Neural crest cell (in vitro differentiated cells): ENCODE measurements at places on chromosomes 2 and 18.
A peak's percentile ranks its signal among the peaks of the same experiment; 100 is the strongest.

GRCh38 chr18:44543387-44543786, 137.3 kb upstream of the SETBP1 start:
- no peak overlapping the region for H3K4me3 ChIP-seq
- no peak overlapping the region for H3K27ac ChIP-seq

- DNase-seq: no peak
- no peak overlapping the region for H3K27ac ChIP-seq
- H3K4me1 ChIP-seq: peaks cover 11% of the 10 kb centered on the region
- no peaks in the 10 kb centered on the region for H3K36me3 ChIP-seq
Observed at GRCh38 chr18:52451256-52451655, 111.3 kb downstream of the DCC start.

GRCh38 chr18:35172451-35173035, 68.3 kb upstream of the ZNF397 start:
- no peak overlapping the region for H3K4me3 ChIP-seq
- peaks cover 5% of the 10 kb centered on the region for H3K4me1 ChIP-seq
- no peak overlapping the region for H3K27ac ChIP-seq
- H3K36me3 ChIP-seq: peaks cover 4% of the 10 kb centered on the region

GRCh38 chr2:20611077-20611843, 39.6 kb downstream of the HS1BP3 start:
- H3K4me3 ChIP-seq: no peak overlapping the region
- H3K27me3 ChIP-seq: no peaks in the 10 kb centered on the region
- peak overlapping the region; percentile 81 for H3K27ac ChIP-seq

DNA sequence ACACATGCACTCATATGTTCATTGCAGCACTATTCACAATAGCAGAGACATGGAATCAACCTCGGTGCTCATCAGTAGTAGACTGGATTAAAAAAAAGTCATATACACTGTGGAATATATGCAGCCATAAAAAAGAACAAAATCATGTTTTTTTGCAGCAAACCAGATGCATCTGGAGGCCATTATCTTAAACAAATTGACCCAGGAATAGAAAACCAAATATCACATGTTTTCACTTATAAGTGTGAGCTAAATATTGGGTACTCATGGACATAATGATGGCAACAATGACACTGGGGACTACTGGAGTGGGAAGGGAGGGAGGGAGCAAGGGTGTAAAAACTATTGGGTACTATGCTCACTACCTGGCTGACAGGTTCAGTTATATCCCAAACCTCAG, 792.6 kb downstream of the EPHA4 start:
- no peak overlapping the region for H3K27ac ChIP-seq
- H3K4me1 ChIP-seq: peaks cover 6% of the 10 kb centered on the region
- H3K27me3 ChIP-seq: no peaks in the 10 kb centered on the region

DNA sequence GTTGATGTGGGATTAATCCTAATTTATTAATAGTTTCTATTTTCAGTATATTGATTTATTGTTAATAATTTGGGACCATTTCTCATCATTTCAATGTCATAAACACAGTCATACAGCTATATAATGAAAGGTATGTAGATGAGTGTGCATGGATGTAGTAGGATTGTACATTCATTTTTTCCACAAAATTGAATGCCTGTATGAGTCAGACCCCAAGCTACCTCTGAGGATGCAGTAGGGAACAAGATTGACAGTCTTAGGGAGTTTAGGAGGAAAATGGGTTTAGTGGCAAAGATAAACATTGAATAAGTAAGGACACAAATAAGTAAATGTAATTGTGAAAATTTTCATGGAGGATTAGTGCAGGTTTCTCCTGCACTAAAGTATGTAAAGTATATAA, 14.1 kb upstream of the TMEFF2 start:
- no peaks in the 10 kb centered on the region for H3K36me3 ChIP-seq
- no peaks in the 10 kb centered on the region for H3K4me1 ChIP-seq
- no peak overlapping the region for H3K27ac ChIP-seq
- DNase-seq: no peak

DNA sequence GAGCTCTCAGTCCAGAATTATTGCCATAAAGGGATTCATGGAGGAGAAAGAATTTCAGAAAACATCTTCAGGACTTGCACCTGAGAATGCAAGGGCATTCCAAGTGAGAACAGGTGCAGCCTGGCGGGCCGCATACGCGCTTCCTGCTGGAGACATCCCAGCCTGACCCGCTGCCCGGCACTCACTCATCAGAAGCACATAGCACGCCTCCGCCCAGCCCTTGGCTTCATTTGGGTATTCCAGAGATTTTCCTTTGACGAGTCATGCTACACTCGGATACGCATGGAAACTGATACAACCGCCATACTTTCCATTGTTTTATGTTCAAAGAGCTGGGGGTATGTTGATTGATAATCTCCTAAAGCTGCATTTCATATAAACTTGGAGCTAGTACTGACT, 228.0 kb upstream of the ID2 start:
- no peaks in the 10 kb centered on the region for H3K27me3 ChIP-seq
- H3K4me1 ChIP-seq: peaks cover 4% of the 10 kb centered on the region
- no peak for DNase-seq
- no peak overlapping the region for H3K4me3 ChIP-seq
- H3K27ac ChIP-seq: no peak overlapping the region

GRCh38 chr18:79069717-79070151, 540 bp downstream of the ATP9B start:
- peaks cover 30% of the 10 kb centered on the region for H3K27me3 ChIP-seq
- DNase-seq: no peak
- H3K4me1 ChIP-seq: peaks cover 23% of the 10 kb centered on the region
- H3K36me3 ChIP-seq: peaks cover 43% of the 10 kb centered on the region
- H3K4me3 ChIP-seq: peak overlapping the region; percentile 97

- H3K4me3 ChIP-seq: no peak overlapping the region
- no peak for DNase-seq
- H3K36me3 ChIP-seq: no peaks in the 10 kb centered on the region
- H3K4me1 ChIP-seq: no peaks in the 10 kb centered on the region
- no peaks in the 10 kb centered on the region for H3K27me3 ChIP-seq
- H3K27ac ChIP-seq: no peak overlapping the region
Observed at GRCh38 chr2:19651466-19651865, 250.3 kb downstream of the TTC32 start.

DNA sequence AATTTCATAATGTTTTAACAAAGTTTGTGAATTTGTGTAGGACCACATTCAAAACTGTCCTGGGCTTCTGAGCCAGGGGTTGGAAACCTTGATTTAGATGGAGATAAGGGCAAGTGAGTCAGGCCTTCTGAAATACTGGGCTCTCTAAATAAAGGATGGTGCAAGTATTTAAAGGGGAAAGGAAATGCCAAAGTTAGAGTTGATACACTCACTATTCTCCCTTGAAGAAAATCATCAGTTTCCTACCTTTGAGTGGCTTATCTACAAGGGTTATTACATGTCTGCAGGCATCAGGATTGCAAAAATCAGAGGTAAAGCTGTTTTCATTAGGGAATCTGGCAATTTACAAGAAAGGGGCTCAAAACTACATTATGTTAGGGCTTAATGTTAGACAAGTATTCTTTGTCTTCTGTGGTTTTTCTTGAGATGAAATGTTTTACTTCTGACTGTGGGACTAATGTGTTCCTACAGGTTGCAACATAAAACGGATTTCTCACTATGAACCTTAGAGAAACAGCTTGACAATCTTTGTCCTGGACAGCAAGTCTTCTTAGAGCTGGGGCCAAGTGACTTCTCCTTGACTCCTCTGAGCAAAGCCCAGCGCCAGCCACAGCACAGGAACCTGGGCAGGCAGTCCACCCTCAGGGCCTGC, 31.1 kb downstream of the RNU4ATAC start:
- no peak overlapping the region for H3K27ac ChIP-seq
- peaks cover 49% of the 10 kb centered on the region for H3K4me1 ChIP-seq
- DNase-seq: no peak
- no peak overlapping the region for H3K4me3 ChIP-seq
- H3K27me3 ChIP-seq: no peaks in the 10 kb centered on the region

GRCh38 chr2:156784020-156784701, 348.0 kb downstream of the GPD2 start:
- no peak overlapping the region for H3K27ac ChIP-seq
- no peak overlapping the region for H3K4me3 ChIP-seq
- H3K27me3 ChIP-seq: no peaks in the 10 kb centered on the region
- peaks cover 7% of the 10 kb centered on the region for H3K4me1 ChIP-seq

- H3K4me3 ChIP-seq: no peak overlapping the region
- no peak for DNase-seq
- no peak overlapping the region for H3K27ac ChIP-seq
- no peaks in the 10 kb centered on the region for H3K36me3 ChIP-seq
- no peaks in the 10 kb centered on the region for H3K27me3 ChIP-seq
Observed at GRCh38 chr2:55885127-55885943, 38.2 kb downstream of the EFEMP1 start.

- no peaks in the 10 kb centered on the region for H3K36me3 ChIP-seq
- no peak overlapping the region for H3K4me3 ChIP-seq
- no peak overlapping the region for H3K27ac ChIP-seq
- no peaks in the 10 kb centered on the region for H3K4me1 ChIP-seq
- peaks cover 22% of the 10 kb centered on the region for H3K27me3 ChIP-seq
Observed at GRCh38 chr18:79863161-79864005, 65.6 kb downstream of the KCNG2 start.
